ENCODE measurements at places on chromosomes 3 and 15.

DNA sequence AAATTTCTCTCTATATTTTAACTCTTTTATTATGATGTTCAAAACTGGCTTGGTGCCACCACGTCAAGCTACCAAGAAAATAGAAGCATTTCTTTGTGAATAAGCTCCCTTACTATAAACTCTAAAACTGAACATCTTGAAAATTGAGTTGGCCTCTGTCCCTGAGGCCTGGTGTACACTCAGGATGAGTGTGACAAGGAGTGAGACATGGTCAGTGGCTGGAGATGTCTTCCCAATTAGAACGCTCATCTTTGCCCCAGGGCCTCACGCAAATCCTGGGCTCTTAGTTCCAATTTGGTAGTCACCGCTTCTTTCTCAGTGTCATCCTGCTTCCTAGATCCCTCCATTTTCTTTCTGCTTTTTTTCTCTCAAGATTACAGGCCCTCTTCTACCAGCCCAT lies 26.2 kb downstream of the SLC2A2 start:
- no peak for DNase-seq

GRCh38 chr3:52522651-52523251 lies 10.9 kb downstream of the NT5DC2 start:
- no peak for DNase-seq

DNA sequence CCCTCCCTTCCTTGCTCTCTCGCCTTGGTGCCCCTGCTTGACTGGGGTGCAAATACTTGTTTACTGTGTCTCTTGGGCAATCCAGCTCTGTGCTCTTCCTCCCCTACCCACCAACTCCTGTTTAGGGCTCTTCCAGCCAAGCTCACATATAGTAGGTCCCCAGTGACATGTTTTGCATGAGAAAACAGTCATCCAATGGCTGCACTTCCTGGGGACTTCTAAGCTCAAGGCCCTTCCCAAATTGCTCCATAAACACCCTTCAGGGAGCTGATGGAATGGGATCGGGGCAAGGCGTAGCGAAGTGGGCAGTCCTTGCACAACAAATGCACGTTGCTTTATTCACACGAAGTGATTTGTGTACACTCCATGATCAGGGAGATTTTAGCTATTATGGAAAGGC lies 9.4 kb upstream of the COPG1 start:
- DNase-seq, result no peak

- DNase-seq, result no peak
Measured at GRCh38 chr3:28521663-28522062, 173.0 kb upstream of the AZI2 start.

DNA sequence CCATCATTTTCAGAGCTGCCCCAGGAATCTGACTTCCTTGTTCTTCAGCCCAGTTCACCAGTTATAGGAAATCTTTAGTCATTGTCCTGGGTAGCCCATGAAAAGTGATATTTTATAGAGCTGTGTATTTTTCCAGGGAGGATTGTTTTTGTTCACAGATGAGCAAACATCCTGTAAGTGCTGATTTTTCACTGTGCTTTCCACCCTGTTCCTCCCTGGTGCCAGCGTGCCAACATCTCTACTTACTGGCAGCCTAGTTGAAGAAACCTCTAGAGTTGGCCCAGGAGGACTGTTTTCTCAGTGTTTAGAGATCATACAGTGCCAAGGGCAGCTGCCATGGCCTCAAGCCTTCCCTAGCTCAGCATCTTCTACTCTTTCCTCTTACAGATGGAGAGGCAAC lies 41.3 kb downstream of the ST6GAL1 start:
- no peak for DNase-seq

- no peak for DNase-seq
Measured at GRCh38 chr3:128493570-128494366, 767 bp upstream of the GATA2 start.

DNA sequence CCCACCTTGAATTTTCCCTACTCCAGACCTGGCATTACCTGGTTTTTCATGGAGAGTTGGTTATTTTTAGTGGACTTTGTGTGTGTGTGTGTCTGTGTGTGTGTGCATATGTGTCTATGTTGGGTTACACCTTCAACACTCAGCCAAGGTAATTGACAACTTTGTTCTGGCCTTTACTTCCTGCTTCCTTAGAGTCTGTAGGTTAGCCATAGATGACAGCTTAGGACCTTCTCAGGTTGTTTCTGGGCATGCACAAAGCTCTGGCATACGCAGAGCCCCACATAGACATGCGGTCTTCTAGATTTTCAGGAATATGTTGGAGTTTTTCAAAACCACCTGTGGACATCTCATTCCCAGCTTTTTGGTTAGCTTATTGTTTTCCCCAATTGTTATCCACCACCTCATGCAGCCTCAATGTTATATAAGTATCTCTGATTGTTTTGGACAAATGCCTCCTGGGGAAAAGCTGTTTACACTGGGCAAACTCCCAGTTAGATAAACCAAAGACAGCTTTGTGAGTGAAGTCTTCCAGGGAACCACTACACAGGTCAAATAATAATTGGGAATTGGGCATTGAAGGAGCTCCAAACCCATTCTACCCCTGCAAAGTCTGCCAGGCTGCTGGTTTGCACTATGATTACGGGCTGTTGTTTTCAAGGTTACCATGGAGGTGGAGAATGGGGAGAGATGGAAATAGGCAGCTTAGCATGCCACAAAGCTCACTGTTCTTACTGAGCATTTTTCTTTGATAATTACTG lies 201.2 kb downstream of the ADAMTSL3 start:
- DNase-seq, result no peak
